Central memory CD8-positive, alpha-beta T cell (primary cell): ENCODE measurements at places on chromosomes 1 and 21.

- no peak for DNase-seq
Observed at GRCh38 chr1:107058245-107059032, 2.0 kb downstream of the PRMT6 start.

DNA sequence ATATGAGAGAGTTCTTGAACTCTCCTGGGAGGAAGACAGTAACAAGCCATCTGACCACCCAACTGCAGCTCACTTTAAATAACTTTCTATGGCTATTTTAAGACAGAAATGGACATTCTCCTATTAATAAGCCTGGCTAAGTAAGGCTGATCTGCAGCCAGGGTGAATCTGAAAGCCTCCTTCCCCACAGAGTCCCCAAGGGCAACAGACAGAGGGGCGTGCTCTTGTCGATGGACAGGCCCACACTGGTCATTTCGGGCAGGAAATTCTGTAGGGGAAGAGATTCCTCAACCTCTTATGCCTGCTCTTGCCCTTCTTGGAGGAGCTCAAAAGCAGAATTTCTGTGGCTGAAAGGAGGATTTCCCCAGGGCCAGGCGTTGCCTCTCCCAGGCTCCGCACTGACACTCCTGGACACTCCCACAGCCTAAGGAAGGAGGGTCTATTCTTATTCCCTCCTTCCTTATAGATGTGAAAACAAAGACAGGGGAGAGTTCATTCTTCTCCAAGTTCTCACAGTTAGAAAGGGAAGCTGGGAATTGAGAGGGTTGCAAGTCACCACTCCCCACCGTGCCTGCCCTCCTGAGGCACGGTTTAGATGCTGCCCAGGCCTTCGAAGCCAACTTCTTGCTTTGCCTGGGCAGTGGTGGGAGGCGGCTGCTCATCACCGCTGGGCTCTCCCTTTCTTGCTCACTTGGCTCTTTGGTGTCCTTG lies 17.9 kb upstream of the KANK4 start:
- no peak for DNase-seq

- DNase-seq: no peak
Observed at GRCh38 chr21:32413697-32414578, 1.4 kb downstream of the EVA1C start.

DNA sequence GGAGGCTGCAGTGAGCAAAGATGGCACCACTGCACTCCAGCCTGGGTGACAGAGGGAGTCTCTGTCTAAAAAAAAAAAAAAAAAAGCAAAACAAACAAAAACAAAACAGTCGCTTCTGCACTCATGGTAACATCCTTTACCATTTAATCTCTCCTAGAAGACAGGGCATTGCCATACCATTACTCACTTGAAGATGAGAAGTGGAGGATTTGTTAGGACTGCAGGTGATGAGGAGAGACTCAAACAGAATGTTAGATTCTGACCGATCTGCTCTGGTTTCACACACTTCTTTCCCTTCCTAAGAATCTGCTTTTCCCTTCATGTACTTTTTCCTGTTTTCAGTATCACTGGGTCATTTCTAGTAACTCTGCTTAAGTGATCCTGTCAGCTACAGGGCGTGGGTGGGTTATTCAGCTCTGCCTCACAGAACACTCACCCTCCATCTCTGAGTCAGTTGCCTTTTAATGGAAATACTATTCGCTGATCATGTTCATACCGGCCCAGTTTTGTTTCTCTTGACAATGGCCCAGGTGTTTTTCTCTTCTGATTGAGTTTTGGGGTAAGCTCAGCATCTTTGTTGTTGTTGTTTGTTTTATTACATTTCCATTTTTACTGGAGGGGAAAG lies 148.0 kb upstream of the ERG start:
- no peak for DNase-seq

- DNase-seq: no peak
Observed at GRCh38 chr1:246274186-246274585, 232.9 kb downstream of the SMYD3 start.

- no peak for DNase-seq
Observed at GRCh38 chr1:172903581-172904220, 147.0 kb downstream of the TNFSF18 start.

- no peak for DNase-seq
Observed at GRCh38 chr1:243346468-243346867, 90.6 kb downstream of the SDCCAG8 start.

DNA sequence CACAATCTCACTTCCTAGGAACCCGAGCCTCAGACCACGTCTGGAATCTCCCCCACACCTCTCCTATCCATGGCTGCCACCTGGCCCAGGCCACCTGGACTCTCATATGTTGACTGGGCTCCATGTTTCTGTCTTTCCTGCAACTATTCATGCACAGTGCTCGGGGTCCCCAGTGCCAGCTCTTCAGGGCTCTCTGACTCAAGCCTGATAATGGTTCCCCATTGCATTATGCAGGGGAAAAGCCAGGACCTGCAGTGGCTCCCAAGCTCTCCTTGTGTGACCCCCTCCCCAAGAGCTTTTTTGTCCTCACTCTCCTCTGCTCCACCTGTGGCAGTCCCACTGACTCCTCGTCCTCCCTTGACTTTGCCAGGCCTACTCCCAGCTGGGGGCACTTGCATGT lies 417.6 kb downstream of the NPHP4 start:
- no peak for DNase-seq

- no peak for DNase-seq
Observed at GRCh38 chr1:161499099-161500039, 5.9 kb upstream of the FCGR2A start.

GRCh38 chr1:17640975-17641374 lies 101.5 kb downstream of the ARHGEF10L start:
- DNase-seq: no peak

GRCh38 chr1:228697207-228698016 lies 37.9 kb upstream of the RHOU start:
- DNase-seq: no peak

GRCh38 chr1:78184460-78185072 lies 138.8 kb downstream of the GIPC2 start:
- no peak for DNase-seq

DNA sequence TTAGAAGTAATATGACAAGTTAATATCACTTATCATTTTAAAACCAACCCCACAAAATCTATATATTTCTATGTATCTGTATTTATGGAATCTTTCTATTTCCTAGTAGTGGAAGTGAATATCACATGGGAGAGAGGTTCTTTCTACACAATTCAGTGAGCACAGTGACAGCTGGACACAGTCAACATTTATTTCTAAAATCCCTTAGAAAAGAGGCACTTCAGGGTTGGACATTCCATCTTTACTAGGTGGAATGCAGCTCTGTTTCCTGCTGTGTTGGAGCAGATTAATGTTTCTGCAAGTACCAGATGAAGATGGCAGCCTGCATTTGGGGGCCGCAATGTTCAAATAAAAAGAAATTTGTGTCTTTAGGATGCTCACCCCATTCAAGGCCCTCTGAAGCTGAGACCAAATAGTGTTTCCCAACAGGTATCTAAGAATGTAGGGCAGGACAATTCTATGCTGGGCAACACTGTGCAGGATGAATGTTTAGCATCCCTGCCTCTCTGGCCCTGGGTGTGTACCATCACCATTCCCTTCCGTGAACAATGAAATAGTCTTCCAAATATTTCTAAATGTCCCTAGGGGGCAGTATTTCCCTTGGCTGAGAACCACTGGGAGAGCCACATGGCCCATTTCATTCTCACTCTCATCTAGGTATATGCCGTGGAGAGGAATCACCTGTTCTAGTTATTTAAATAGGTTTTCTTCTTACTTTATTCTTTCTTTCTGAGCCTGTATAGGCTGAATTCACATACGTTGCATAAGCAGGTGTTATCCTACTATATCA lies 394.8 kb downstream of the PRDM2 start:
- no peak for DNase-seq

- no peak for DNase-seq
Observed at GRCh38 chr1:24409535-24409934, 4.0 kb downstream of the STPG1 start.

GRCh38 chr1:225182716-225183115 lies 245.1 kb downstream of the LBR start:
- no peak for DNase-seq

- no peak for DNase-seq
Observed at GRCh38 chr1:22121421-22121911, 21.4 kb downstream of the WNT4 start.

GRCh38 chr1:218123968-218124367 lies 161.1 kb upstream of the RRP15 start:
- no peak for DNase-seq

DNA sequence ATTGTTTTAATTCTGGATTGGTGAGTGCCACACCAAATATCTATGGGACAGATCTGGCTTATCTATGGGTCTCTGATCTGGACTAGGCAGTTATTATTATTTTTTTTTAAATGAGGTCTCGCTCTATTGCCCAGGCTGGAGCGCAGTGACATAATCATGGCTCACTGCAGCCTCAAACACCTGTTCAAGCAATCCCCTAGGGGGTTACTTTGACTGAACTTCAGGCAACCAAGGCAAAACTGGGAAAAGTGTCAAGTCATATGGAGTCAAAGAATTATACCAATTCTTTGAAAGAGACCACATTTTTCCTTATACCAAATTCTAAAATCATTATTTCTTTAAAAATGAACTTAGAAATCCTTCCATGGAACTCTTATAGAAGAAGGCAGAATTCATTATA lies 129.1 kb upstream of the HOOK1 start:
- no peak for DNase-seq

GRCh38 chr1:147719029-147719698 lies 41.2 kb downstream of the GJA5 start:
- DNase-seq: no peak

- DNase-seq: no peak
Observed at GRCh38 chr1:155228096-155228427, 19.6 kb downstream of the MTX1 start.

GRCh38 chr1:231674575-231674974 lies 48.0 kb downstream of the DISC1 start:
- DNase-seq: no peak
